ENCODE measurements at places on chromosomes 12 and 14. TPM values are rescaled to one million over a fixed set of nuclear protein-coding genes. Genes with fewer than 3 reads are reported as not detected.
A peak's percentile ranks its signal among the peaks of the same experiment; 100 is the strongest.

DNA sequence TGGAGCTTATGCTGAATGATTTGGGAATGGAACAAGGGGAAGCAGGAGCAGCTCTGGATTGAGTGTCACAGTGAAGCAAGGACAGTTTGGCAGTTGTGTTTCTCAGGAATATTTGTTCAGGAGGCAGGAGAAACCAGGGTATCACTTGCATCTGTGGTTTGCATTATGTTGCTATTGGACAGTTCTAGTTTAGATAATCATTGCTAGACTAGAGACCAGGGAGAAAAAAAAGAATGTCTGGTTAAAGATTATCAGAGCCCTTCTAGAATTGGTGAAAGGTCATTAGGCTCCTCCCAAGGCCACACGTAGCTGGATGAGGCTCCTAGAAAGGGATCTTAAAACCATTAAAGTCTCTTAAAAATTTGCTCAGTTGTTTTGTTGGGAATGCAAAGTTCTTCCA lies 17.0 kb upstream of the SRSF5 start:
- peak; percentile 16 for DNase-seq

DNA sequence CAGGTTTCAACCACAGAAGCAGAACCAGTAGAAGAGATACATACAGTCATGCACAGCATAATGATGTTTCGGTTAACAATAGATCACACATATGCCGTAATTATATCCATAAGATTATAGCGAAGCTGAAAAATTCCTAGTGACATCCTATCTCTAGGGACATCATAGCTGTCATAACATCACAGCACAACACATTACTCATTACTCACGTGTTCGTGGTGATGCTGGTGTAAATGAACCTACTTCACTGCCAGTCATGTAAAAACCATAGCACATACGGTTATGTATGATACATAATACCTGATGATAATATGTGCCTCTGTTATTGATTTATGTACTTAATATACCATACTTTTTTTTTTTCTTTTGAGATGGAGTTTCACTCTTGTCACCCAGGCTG lies 44.7 kb downstream of the KLRG1 start:
- no peak for DNase-seq

The FLRT2 gene
- total RNA-seq = not detected

The GUCY2C gene
- total RNA-seq = not detected

Measured in activated CD8-positive, alpha-beta memory T cell treated with anti-CD3 and anti-CD28 coated beads, Interleukin-2, amount 10 ng/mL, durations not matched to agents 7 days and 5 days (primary cell).